NCI-H510A treated with DMSO at 0.1 percent for 48 hours (cell line): ENCODE measurements at places on chromosomes 4 and X.
A peak's percentile ranks its signal among the peaks of the same experiment; 100 is the strongest.

GRCh38 chrX:100685284-100685996, 41.4 kb downstream of the SRPX2 start:
- DNase-seq: peak; percentile 70

DNA sequence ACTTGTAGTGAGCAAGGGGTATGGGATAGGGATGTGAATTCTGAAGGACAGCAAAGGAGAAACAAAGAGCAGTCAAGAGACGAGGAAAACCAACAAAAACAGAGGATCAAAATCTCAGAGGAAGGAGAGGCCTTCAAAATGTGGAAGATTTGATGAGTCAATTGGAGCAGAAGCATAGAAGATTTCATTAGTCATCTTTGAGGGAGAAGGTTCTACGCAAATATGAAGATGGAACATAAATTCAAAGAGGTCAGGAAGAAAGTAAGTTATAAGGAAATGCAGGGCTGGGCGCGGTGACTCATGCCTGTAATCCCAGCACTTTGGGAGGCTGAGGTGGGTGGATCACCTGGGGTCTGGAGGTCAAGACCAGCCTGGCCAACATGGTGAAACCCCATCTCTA, 35.4 kb downstream of the MID2 start:
- DNase-seq: no peak

DNA sequence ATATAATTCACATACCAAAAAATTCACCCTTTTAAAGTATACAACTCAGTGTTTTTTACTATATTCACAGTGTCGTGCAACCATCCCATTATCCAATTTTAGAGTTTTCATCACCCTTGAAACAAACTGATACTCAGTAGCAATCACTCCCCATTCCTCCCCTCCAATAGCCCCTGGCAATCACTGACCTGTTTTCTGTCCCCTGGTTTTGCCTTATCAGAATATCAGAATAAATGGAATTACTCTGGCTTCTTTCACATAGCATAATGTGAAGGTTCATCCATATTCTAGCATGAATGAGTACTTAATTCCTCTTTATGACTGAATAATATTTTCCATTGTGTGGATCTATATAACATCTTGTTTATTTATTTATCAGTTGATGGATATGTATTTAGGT, 153.2 kb downstream of the AASDH start:
- no peak for DNase-seq

DNA sequence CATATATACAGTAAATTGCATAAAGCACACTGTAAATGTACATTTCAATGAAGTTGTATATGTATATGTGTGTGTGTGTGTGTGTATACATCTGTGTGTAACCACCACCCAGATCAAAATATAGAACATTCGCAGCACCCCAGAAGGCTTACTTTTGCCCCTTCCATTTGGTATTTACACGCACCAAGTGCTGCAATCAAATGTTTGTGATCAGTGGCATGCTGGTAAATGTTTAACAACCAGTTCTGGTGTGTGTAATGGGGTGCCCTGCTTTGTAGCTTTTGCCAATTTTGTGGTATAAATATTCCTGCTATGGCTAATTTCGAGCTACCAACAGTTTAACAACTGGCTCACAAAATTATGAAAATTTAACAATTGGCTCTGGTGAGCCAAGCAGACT, 101.3 kb downstream of the RTL5 start:
- DNase-seq: no peak

DNA sequence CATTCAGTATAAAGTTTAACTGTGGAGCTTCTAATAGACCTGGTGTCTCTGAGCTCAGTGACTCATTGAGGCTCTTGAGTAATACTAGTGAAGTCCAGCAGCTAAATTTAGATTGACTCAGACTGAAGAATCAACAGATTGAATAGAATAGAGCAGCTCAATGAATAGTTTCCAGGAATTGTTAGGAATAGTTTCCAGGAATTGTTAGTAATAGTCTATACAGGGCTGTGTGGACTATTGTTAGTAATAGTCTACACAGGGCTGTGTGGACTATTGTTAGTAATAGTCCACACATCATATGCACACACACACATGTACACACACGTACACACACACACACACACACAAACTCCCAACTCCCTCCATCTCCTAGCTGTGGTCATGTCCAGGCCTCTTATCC, 3.0 kb downstream of the GIMD1 start:
- DNase-seq: no peak

DNA sequence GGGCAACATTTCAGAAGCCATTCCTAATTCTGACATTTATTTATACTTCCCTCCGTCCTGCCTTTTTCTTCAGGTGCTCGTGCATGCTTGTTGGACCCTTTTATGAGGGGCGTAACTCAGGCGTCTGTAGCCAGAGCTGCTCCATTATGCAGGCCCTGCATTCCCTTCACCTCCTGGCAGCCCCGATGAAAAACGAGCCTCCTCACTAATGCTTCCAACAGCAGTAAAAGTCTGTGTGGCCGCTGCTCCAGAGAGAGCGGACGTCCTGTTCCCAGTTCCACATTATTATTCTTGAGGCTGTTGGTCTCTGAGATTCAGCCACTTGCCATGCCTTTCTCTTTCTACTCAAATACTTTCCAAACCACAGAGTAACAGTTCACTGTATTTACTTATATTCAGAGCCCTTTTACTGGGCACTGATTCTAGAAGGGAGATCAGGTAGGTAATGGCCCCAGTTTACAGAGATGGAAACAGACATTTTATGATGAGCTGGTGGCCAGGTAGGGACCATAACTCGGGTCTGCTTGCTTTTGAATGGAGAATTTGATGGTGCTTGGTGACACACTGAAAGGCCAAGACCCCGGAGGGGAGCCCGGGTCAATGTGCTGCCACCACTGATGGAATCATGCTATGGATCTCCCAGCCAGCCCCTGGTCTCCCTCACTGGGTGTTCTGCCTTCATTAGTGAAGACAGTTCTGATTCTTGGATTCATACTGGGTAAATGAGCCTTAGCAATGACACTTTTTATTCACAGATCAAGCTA, 101.0 kb downstream of the GATB start:
- DNase-seq: no peak

GRCh38 chr4:113159942-113160545, 110.6 kb downstream of the ANK2 start:
- DNase-seq: no peak

DNA sequence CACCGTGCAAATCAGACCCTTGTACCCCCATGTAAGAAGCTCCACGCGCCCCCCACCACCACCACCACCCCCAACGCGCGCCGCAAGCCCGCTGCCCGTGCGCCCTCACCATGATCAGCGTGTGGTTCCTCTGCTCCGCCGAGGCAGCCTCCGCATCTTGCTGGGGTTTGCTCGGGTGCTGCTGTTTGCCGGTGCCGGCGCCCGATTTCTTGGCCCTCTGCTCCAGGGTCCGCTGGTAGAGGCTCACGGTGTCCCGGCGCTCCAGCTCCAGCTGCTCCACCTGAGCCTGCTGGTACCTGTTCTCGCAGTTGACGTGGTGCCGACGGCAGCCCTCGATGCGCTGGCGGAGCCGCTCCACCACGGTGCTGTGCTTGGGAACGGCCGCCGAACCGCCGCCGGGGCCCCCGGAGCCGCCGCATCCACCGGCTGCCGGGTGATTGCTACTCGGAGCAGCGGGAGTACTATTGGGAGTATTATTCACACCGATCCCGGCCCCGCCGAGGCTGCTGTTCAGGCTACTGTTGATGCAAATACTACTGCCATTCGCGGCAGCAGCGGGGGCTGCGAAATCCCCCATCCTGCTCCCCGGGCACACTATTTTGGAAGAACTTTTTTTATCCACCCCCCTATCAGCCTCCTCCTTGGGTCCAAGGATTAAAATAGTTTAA, 1.1 kb downstream of the MAML3 start:
- DNase-seq: peak; percentile 17

- no peak for DNase-seq
These were observed 202.3 kb downstream of the NDST4 start for GRCh38 chr4:114911111-114911510.

GRCh38 chrX:24463077-24463476, 2.0 kb upstream of the PDK3 start:
- DNase-seq: no peak

DNA sequence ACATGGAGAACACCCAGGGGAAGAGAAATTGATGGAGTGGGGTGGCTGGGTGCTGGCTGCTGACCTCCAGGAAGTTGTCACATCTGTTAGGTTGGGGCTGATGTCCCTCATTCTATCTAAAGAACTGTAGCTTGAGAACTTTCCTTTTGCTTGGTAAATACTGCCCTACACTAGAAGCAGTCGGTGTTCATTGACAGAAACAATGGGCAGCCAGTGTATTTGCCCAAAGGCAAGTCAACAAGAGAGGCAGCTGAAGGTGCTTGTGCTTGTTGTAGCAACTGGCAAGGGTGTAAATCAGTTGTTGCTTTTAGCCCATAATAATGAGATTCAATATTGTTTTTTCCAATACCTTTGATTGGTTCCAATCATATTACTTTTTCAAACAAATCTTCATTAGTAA, 956 bp downstream of the TMEM154 start:
- DNase-seq: peak; percentile 28

DNA sequence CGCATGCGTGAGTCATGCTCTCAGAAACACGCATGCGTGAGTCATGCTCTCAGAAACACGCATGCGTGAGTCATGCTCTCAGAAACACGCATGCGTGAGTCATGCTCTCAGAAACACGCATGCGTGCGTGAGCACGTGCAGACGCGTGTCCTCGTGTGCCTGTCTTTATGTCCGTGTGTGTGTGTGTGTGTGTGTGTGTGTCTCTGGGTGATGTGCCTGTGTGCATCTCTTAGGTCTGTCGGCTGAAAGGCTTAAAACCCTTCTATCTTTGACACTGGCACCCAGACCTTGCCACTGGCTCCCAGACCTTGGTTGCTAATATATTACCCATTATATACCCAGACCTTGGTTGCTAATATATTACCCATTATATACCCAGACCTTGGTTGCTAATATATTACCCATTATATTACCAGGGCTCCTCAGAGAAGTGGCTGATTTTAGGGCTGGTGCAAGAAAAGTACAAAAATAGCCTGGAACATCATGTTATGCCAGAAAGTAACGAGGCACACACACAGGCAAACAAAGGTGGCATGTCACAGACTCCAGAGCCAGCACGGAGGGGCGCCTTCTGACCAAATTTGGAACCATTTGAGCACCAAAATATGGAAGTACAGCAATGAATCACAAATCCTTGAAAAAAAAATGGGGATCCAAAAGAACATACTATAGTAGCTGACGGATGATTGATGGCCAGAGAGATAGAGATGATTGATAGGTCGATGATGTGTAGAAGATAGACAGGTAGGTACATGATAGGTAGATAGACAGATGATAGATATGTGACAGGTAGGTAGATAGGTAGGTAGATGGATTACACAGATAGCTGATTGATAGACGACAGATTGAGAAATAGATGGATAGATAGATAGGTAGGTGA, 19.2 kb upstream of the ADRA2C start:
- no peak for DNase-seq

GRCh38 chr4:8210010-8210409, 10.9 kb downstream of the SH3TC1 start:
- DNase-seq: no peak

GRCh38 chr4:160184884-160185283, 1082.0 kb downstream of the RAPGEF2 start:
- no peak for DNase-seq

GRCh38 chrX:115147220-115147619, 42.0 kb upstream of the RBMXL3 start:
- DNase-seq: peak; percentile 13

- no peak for DNase-seq
These were observed 226.7 kb downstream of the GRIA2 start for GRCh38 chr4:157447195-157447594.

DNA sequence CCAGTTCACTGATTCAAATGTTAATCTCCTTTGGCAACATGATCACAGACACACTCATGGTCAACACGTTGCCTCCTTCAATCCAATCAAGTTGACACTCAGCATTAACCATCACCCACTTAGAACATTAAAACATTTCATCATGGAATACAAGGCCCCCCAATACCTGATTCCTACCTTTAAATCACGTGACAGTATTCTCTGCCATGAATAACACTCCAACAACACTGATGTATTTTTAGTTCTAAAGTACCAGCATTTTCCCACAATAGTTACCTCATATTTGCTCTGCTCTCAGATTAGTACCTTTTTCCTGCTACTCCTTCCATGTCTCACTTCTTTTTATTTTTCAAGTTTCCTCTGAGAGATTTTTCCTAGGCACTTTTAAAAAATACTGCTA, 19.6 kb downstream of the IL13RA2 start:
- no peak for DNase-seq

DNA sequence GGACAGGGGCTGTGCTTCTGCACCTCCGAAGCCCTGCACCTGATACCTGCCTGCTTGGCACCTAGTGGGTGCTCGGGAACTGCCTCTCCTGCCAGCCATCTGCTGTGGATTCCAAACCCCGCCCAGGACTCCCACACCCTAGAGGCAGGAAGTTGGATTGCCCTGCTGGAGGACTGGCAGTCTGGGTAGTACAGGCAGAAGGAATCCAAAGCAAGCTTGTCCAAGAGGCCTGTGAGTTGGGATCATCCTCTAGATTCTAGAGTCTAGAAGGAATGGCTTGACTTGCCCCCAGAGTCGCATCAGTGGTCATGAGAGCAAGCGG, 64.6 kb upstream of the MTM1 start:
- DNase-seq: no peak

DNA sequence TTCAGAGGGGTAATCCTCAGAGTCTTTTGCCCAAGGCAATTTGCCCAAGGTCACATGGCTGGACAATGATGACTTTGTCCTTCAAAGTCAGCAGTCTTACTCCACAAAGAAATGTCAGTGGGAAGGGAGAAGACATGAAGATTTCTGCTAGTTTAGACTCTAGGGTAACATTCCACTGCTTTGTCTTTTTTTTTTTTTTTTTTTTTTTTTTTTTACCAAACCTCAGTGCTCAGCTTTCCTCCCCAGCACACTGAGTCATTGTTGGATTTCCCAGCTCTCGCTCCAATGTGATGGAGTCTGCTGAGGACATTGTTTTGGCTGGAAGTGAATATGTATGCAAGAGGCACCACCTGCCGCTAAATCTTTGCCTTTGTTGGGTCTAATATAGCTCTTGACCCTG, 7.2 kb upstream of the C1QTNF7 start:
- no peak for DNase-seq

GRCh38 chr4:113893546-113893945, 85.9 kb downstream of the ARSJ start:
- no peak for DNase-seq

DNA sequence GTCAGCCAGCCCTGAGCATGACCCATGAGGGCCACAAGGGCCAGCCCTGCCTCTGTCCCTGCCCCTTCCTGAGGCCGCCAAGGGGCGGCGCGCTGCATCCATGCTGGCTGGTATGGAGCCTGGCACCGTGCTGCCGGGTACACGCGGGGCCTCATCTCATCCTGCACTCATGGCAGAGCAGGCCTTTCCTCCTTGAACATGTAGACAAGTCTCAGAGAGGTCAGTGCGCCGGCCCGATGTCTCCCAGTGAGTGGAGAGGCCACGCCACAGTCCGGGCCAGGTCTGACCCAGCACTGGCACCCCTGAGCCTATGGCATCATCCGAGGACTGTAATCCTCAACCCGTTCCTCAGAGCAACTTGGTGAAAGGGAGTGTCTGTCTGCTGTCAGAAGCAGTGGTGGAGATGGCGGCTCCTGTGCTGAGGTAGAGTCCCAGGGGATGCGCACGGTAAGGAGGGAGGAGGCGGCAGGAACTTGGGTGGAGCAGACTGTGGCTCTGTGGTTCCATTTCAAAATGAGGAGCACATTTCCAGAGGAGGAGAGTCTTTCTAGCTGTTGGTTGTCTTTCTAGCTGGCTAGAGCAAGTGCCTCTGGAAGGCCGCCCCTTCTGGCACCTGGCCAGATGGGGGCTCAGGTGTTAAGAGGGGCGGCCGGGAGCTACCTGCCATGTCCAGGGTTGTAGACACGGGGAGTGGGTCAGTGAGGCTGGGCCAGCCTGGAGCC, 32.8 kb downstream of the TRMT44 start:
- no peak for DNase-seq
